ENCODE measurements at places on chromosomes 11 and 22.

- DNase-seq, result no peak
These were observed 219.4 kb downstream of the BRD1 start for GRCh38 chr22:49608228-49608627.

DNA sequence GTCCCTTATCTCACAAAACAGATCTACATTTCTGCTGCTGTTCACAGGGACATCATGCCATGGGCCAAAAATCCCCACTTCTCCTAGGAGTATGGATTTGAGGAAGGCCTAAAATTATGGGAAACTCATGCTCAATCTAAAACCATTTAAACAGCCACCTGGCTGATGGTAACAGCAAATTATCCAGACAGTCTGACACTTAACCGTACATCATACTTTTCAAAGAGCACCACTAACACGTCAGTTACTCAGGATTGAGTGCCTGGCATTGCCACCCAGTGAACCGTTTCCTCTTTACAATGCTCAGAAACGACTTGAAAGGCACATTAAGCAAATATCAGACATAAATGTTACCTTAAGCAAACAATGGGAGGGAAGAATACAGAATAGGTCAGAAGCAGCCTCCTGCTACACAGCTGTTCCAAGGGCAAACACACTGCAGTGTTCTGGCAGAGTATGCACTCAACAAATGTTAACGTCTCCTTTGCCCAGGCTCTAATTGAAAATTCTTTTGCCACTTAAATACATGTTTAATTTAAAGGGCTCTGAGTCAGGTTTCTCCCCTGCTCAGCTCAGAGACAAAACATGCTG is 18.8 kb upstream of the SLC36A4 start:
- no peak for DNase-seq

GRCh38 chr11:19985111-19985510 is 175.2 kb downstream of the DBX1 start:
- no peak for DNase-seq

GRCh38 chr22:37190262-37190780 is 2.3 kb upstream of the C1QTNF6 start:
- DNase-seq, result no peak

DNA sequence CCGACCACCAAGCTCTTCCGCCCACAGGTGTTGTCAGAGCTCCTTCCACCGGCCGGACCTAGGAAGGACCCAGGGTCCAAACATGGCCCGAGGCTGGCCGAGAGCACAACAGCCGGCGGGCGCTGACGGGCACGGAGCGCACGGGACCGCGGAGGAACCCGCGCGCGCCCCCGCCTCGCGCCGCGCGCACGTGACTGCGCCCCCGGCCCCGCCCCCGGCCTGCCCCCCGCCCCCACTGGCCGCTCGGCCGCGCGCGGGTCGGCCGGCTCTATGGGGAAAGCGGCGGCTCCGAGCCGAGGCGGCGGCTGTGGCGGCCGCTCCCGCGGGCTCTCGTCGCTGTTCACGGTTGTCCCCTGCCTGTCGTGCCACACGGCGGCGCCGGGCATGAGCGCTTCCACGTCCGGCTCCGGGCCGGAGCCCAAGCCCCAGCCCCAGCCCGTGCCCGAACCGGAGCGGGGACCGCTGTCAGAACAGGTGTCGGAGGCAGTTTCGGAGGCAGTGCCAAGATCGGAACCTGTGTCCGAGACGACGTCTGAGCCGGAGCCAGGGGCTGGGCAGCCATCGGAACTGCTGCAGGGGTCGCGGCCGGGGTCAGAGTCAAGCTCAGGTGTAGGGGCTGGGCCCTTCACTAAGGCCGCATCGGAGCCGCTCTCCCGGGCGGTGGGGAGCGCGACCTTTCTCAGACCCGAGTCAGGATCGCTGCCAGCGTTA is at the start of gene OSBP2:
Gene OSBP2, plus strand, starts transcription at position 235 of the 711 bp plus-strand sequence. Its CDS starts 36 bp downstream, at position 271.
- DNase-seq, result no peak

DNA sequence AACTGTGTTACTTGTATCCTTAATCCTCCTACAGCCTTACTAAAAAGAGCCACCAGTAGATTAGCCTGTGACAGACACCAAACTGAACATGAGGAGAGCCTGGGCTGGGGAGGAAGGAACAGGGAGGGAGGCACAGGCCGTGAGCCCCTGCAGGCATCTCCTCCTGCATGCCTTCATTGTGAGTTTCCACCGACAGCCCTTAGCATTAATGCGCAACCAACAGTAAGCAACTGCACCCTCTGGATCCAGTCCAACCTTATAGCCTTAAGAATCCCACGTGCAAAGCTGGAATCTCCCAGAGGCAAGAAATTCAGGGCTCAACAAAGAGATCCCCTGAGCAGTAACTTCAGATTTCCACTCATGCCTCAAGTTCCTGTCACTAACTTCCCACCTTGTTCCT is 84.6 kb downstream of the ETS1 start:
- peak; percentile 88 for DNase-seq

GRCh38 chr11:44777209-44778194 is 50.7 kb downstream of the TSPAN18 start:
- no peak for DNase-seq

GRCh38 chr11:74009675-74010305 is 905 bp upstream of the UCP3 start:
- DNase-seq, result no peak

GRCh38 chr22:43293259-43293654 is 49.9 kb downstream of the SCUBE1 start:
- DNase-seq, result no peak

GRCh38 chr11:68309621-68310185 is 2.7 kb upstream of the LRP5 start:
- peak; percentile 18 for DNase-seq

DNA sequence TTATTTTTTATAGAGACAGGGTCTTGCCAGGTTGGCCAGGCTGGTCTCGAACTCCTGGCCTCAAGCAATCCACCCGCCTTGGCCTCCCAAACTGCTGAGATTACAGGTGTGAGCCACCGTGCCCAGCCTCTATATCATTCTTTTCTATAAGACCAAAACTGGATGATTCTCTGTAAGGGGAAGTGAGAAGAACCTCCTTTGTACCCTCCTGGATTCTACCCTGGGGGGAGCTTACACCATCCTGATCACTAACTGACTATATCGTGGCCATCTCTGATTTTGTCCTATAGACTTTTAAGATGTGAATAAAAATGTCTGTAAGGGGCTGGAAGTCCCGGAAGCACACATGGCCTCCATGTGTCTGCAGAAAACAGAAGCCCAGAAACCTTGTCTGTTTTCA is 9.1 kb downstream of the PIWIL4 start:
- no peak for DNase-seq

GRCh38 chr11:9951807-9952206 is 287.9 kb downstream of the SWAP70 start:
- DNase-seq, result no peak

- peak; percentile 59 for DNase-seq
These were observed 16.3 kb upstream of the C11orf87 start for GRCh38 chr11:109405671-109406070.

DNA sequence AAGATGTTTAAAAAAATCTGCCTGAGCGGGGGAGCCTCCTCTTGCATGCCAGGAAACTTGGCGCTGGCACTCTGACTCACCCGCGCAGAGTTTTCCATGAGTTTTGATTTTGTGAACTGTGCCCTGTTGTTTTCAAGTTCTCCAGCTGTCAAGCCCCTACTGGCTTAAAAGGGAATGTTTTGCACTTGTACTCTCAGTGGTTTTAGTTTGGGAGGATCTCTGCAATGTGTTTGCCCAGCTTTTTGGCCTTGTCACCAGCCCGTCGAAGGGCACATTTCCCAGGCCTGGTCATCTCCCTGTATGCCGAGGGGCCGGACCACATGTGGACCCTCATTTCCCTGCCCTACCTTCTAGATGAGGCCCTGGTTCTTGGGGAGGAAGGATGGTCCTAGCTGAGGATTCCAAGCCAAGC is 12.2 kb downstream of the MRGPRF start:
- peak; percentile 76 for DNase-seq

- no peak for DNase-seq
These were observed 41.0 kb upstream of the MS4A8 start for GRCh38 chr11:60658409-60658808.

GRCh38 chr11:21069909-21070308 is 400.5 kb downstream of the NELL1 start:
- no peak for DNase-seq

- no peak for DNase-seq
These were observed 18.0 kb downstream of the SOX6 start for GRCh38 chr11:16338393-16338792.

DNA sequence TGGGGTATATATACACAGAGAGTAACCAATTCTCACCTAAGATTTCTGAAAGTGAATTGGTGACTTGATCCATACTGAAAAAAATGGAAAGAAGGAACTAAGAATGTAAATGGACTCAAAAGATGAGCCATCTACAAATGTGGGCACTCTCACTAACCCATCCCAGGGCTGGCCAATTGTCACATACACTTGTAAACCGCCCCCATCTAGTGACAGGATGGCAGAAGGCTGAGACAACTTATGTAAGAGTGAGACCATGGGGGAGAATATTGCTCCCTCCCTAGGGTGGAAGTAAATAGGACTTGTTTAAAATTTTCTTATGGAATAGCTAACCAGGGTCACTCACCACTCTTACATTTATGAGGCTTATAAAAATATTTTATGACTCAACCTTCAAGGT is 377.1 kb upstream of the ISX start:
- DNase-seq, result no peak

DNA sequence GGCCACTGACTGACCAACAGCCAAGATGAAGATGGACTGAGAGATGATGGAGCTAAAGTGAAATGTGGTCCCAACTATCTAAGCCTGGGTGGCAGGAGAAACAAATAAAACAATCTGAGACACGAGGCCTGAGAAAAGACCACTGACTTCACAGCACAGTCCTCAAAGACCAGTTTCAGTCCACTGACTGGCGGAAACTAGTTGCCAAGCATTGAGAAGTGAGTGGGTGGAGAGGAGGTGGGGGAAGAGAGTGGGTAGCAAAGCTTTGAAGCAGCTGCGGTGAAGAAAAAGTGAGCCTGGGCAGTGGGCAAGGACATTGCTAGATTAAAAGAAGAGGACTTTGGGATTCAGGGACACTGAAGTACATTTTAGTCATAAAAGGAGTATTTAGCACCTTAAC is 1.9 kb downstream of the MS4A1 start:
- no peak for DNase-seq

GRCh38 chr22:23219822-23220484 is 39.6 kb downstream of the BCR start:
- peak; percentile 53 for DNase-seq

DNA sequence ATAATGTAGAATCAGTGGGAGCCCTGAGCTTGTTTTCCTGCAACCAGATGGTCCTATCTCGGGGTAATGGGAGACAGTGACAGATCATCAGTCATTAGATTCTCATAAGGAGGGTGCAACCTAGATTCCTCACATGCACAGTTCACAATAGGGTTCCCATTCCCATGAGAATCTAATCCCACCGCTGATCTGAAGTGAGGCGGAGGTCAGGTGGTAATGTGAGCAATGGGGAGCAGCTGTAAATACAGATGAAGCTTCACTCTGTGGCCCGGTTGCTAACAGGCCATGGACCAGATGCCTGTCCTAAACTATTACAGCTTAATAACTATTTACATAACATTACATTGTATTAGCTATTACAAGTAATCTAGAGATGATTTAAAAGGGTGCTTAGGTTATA is 17.0 kb downstream of the DIXDC1 start:
- no peak for DNase-seq

DNA sequence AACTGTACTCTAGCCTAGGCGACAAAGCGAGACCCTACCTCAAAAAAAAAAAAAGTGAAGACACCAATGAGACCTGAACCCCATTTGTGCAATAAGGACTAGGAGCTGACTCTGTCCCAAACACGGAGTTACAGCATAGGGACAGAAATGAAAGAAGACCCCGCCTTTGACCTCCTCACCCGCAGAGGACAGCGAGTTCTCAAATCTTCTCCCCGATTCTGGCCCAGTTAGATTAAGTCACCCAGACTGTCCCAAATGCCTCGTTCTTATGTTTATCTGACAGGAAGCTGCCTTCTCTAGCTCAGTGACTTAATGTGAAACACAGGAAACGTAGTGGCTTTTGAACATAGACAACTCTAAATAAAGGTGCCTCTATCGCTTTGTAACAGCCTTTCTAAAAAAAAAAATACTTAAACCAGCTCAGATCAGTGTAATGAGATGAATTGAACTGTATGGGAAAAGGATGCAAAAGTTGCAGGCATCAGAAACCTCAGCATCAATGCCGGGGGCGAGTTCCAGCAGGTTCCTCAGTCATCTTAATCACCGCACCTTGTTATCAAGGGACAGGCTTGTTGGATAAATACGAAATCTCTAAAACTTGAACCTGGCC is 10.6 kb downstream of the MYH9 start:
- DNase-seq, result peak; percentile 1

DNA sequence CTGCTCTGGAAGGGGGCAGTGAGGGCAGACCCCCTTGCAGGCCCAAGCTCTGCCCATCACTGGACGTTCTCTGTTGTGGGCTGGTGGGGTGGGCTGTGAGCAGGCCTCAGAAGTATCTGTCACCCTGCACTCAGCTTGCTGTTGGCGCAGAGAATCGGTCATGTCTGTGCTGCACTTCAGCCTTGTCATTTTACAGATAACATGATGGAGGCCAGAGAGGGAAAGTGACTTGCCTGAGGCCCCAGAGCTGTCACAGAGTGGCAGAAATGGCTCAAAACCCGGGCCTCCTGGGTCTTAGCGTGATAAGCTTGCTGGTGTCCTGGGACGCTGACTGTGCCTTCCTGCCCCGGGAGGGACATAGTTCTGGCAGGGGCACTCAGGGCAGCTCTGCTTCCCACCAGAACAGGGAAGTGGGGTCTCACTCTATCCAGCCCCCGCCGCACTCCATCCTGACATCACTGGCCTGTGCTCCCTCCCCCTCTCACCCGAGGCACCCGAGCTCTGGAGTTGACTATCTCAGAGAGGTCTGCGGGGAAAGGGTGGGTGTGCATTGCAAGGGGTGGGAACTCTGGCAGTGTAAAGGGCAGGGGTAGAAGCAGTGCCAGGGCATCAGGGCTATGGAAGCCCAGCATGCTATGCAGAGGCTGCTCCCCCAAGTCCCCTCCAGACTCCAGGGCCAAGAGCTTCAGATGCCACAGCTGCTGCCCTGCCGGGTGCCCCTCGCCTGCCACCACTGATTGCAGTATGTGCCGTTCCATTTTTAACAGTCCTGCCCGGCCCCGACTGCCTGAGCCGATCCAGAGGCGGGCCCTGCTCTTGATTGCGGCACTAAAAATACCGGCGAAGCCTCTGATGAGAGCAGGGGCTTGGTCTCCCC is 50.4 kb upstream of the NECTIN1 start:
- no peak for DNase-seq

DNA sequence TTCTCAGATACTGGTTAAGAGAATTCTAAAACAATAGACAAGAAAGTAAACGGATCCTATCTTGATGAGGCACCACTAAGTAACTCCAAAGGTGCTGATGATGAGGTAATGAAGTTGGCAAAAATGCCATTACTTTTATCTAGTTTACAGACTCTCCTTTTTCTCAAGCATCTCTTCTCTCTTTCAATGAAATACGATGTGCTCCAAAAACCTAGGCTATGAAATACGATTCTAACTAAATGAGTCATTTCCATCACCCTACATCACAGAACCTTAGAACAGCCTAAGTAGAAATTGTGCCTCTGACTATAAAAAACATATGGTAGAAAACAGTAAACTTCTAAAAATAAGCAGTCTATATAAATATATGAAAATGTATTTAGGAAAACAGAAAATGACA is 58.9 kb upstream of the ARHGAP32 start:
- DNase-seq, result peak; percentile 51

Measured in HCEC 1CT (cell line).